Panc1 (cell line): ENCODE measurements at places on chromosomes 4 and X. TPM values are rescaled to one million over a fixed set of nuclear protein-coding genes. Genes with fewer than 3 reads are reported as not detected.
A peak's percentile ranks its signal among the peaks of the same experiment; 100 is the strongest.

- DNase-seq: peak; percentile 1
Observed at GRCh38 chr4:67746797-67747495, 7.2 kb downstream of the GNRHR start.

DNA sequence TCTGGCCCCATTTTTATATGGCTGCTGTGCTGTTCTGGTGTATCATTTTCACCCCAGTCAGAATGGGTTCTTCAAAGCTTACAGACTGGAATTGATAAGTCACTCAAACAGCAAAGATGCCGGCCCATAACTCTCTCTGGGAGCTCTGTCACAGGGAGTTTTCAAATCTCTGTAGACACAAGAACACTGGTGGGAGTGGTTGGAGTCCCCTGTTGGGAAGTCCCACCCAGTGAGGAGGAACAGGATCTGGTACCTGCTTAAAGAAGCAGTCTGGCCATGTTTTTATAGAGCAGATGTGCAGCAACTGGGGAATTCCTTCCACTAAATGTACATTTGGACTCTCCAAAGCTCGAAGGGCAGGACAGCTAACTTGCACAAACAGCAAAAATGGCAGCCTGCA, 69.3 kb upstream of the UGT2B7 start:
- no peak for DNase-seq

- DNase-seq: no peak
Observed at GRCh38 chrX:57267308-57267707, 19.2 kb upstream of the FAAH2 start.

GRCh38 chrX:114962209-114962608, 55.2 kb downstream of the IL13RA2 start:
- DNase-seq: no peak

DNA sequence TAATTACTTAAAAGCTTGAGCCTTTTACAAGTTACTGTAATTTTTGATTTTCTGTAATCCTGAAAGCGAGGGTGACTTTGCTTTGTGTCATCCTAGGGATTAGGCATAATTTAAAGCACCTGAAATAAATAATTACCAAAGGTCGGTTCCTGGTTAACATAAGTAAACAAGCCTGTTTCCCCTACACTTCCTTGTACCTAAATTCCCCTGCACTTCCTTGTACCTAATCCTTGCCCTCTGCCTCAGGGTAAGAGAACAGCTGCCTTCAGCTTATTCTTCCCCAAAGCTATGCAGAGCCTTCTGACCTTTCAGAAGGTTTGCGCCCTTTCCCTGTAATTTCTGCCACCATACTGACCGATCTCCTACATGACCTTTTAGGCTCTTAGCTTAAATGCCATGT, 166.1 kb upstream of the PDE5A start:
- no peak for DNase-seq

- no peak for DNase-seq
Observed at GRCh38 chrX:54306379-54306778, 51.5 kb downstream of the WNK3 start.

DNA sequence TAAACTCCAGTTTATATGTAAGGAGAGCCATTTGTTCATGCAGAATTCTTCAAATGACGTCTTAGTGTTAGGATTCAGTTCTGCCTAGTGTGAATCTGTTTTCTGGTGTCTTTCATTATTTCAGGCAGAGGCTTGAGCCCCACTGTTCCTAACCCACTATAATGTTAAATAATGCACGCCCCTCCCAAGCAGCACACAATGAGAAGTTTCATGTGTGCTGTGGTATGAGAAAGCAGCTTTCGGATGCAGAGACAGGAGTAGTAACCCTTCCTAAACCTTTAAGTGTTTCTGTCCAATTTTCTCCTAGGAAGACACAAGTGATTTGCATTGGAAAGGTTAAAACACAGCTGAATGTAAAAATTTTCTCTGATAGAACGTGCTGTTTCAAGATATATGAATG, 54.5 kb downstream of the TRIM2 start:
- DNase-seq: no peak

The RS1 gene
- not detected for total RNA-seq

- DNase-seq: no peak
Observed at GRCh38 chrX:76172325-76172893, 453 bp upstream of the PBDC1 start.

GRCh38 chr4:167469436-167469835, 235.1 kb upstream of the SPOCK3 start:
- no peak for DNase-seq

- no peak for DNase-seq
Observed at GRCh38 chr4:155120536-155120935, 87.9 kb upstream of the NPY2R start.
